Temporal lobe (tissue), 4 donors: ENCODE measurements at places on chromosomes 5 and 9. TPM values are rescaled to one million over a fixed set of nuclear protein-coding genes. Genes with fewer than 3 reads are reported as not detected.

The CDKN2B-AS1 gene
- 0.25 TPM for total RNA-seq

The PCDHB15 gene
- 16.0 TPM for total RNA-seq

The HK3 gene
- 0.49 TPM for total RNA-seq

The ZFP37 gene
- total RNA-seq: 21.9 TPM

The TMEM174 gene
- total RNA-seq: not detected

The BTNL3 gene
- not detected for total RNA-seq

The CER1 gene
- not detected for total RNA-seq

The PPP2R2B gene
- 91.0 TPM for total RNA-seq

The RLN1 gene
- not detected for total RNA-seq

The IGFBPL1 gene
- total RNA-seq: 31.7 TPM

The PCDHGB5 gene
- total RNA-seq: 16.2 TPM

The MUSK gene
- total RNA-seq: 0.25 TPM

The TMEM167A gene
- 91.2 TPM for total RNA-seq

The LCNL1 gene
- 0.74 TPM for total RNA-seq

The SKP2 gene
- total RNA-seq: 13.5 TPM

The TEK gene
- 6.1 TPM for total RNA-seq

The SPATA31D4 gene
- total RNA-seq: not detected

The FAM219A gene
- total RNA-seq: 28.8 TPM

The SOWAHA gene
- 4.7 TPM for total RNA-seq

The SPOCK1 gene
- total RNA-seq: 93.4 TPM

The SLC6A3 gene
- not detected for total RNA-seq

The C1QTNF2 gene
- total RNA-seq: 1.7 TPM

The BTNL8 gene
- total RNA-seq: under 0.01 TPM

The PDGFRB gene
- 19.4 TPM for total RNA-seq

The FGF10 gene
- total RNA-seq: 1.7 TPM

The PCDH12 gene
- total RNA-seq: 3.4 TPM

The SPATA31A3 gene
- not detected for total RNA-seq

The GADD45G gene
- 5.9 TPM for total RNA-seq

The PLAC8L1 gene
- total RNA-seq: 0.25 TPM

The PCDHA9 gene
- 12.3 TPM for total RNA-seq

The NMUR2 gene
- total RNA-seq: not detected

The ADGRV1 gene
- total RNA-seq: 150 TPM

The FCN2 gene
- not detected for total RNA-seq

The ACTBL2 gene
- not detected for total RNA-seq

The CCL21 gene
- not detected for total RNA-seq

The PGGT1B gene
- total RNA-seq: 11.3 TPM

The GPX3 gene
- 29.7 TPM for total RNA-seq

The GPR151 gene
- 0.25 TPM for total RNA-seq

The AHRR gene
- total RNA-seq: 2.0 TPM

The LECT2 gene
- total RNA-seq: not detected

The SRA1 gene
- total RNA-seq: 14.3 TPM

The STK32A gene
- total RNA-seq: 2.7 TPM

The ASS1 gene
- 16.2 TPM for total RNA-seq

The HINT2 gene
- total RNA-seq: 11.1 TPM

The ADAMTS2 gene
- total RNA-seq: 1.7 TPM

The C6 gene
- not detected for total RNA-seq

The BAAT gene
- total RNA-seq: under 0.01 TPM

The MAMDC4 gene
- 7.1 TPM for total RNA-seq

The MEIKIN gene
- not detected for total RNA-seq

The PCDHGA7 gene
- 8.1 TPM for total RNA-seq

The WASHC1 gene
- total RNA-seq: 5.2 TPM

The MARCHF6 gene
- total RNA-seq: 270 TPM

The FYB1 gene
- 1.5 TPM for total RNA-seq

The ABHD17B gene
- 57.0 TPM for total RNA-seq

The ADAMTS13 gene
- total RNA-seq: 2.2 TPM

The SPINK1 gene
- total RNA-seq: under 0.01 TPM
